D341Med (cell line): ENCODE measurements at places on chromosomes 5 and 9.
A peak's percentile ranks its signal among the peaks of the same experiment; 100 is the strongest.

DNA sequence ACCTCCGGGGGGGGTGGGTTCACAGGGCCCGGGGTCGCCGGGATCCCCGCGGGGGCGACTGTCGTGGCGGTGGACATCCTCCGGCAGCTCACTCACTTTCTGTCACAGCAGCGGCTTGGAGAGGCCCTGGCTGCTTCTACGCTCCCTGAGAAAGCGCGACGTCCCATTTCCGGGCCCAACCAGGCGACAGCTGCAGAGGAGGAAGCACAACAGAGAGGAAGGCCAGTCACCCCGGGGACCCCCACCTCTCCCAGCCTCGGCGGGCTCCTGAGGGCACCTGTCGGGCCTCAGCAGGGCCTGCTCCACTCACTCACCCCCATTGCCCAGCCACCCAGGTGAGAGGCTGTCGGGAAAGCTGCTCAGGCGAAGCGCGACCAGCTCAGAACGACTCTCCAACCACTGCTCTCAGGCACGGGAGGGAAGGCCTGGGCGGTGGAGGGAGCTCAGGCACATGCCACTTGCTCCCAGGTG is 14.4 kb downstream of the BRD3 start:
- no peak for DNase-seq

DNA sequence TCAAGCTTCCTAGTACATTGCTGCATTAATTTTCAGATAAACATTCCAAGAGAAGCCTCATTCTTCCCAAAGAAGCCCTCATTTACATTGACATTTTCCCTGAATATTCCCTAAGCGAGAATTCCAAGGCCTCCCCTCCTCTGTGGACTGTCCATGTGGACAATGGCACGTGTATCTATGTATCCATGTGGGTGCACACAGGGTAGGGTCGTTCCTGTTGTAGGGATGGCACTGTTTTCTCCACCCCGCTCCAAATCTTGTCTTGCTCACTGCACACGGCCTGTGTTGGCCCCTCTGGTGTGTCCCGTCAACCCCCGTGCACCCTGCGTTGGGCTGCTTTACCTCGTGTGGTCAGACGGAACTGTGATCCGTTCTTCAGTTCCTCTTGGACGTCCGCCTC is 104.7 kb upstream of the IRX2 start:
- DNase-seq: no peak

GRCh38 chr5:55432549-55432948 is 102.2 kb downstream of the PLPP1 start:
- no peak for DNase-seq

DNA sequence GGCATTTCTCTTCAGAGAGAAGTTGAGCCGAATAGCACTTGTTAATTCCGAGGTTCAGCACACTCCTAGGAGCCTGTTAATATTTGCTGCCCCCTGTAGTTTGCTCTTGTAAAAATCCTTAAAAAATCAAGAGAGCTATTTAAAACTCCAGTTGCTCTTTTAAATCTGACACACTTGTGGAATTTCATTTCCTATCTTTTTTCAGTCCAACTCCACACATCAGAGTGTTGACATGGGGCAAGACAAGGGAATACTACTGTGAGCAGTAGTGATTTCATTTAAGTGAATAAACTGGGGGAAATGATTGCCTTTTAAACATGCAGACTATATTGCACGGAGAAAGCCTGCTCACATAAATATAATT is 1096.3 kb upstream of the DMAC1 start:
- DNase-seq: peak; percentile 52

DNA sequence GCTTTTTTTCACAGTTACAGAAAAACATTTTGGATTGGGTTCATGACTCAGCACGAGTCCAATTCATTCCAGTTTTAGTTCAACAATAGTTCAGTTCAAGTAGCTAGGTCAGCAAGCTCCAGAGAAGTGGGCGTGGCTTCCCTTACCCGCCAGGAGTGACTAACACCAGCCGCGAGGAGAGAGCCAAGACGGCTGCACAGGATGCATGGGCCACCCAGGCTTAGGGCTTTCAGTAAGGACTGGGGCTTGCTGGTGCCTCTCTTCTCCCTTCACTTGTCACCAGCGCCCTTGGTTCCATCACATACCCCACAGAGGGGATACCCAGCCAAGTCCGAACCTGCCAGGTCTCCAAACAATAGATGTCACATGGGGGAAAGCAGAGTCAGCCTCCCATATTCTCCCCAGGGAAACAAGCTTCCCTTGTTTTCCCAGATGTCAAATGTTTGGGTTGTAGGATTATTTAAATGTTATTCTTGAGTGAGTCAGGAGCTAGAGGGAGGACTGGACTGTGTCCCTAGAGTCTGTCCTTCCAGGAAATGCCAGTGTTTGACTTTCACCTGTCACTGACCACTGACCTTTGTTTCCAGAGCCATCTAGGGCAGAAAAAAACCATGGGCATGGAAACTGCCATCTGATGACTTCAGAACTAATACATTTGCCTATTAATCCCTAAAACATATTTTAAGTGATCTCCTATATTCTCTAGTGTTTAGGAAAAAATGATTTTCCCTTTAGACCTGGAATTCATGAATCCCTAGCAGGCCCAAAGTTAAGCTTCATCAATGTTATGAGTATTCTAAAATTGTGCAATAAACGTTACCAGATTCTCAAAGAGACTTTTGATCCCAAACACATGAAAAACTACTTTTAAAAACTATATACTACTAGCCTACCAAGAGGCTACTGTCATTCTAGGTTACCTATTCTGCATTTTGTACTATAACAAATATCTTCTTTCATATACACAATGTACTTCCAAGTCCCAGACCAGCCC is 51.9 kb downstream of the NIPAL4 start:
- DNase-seq: no peak

DNA sequence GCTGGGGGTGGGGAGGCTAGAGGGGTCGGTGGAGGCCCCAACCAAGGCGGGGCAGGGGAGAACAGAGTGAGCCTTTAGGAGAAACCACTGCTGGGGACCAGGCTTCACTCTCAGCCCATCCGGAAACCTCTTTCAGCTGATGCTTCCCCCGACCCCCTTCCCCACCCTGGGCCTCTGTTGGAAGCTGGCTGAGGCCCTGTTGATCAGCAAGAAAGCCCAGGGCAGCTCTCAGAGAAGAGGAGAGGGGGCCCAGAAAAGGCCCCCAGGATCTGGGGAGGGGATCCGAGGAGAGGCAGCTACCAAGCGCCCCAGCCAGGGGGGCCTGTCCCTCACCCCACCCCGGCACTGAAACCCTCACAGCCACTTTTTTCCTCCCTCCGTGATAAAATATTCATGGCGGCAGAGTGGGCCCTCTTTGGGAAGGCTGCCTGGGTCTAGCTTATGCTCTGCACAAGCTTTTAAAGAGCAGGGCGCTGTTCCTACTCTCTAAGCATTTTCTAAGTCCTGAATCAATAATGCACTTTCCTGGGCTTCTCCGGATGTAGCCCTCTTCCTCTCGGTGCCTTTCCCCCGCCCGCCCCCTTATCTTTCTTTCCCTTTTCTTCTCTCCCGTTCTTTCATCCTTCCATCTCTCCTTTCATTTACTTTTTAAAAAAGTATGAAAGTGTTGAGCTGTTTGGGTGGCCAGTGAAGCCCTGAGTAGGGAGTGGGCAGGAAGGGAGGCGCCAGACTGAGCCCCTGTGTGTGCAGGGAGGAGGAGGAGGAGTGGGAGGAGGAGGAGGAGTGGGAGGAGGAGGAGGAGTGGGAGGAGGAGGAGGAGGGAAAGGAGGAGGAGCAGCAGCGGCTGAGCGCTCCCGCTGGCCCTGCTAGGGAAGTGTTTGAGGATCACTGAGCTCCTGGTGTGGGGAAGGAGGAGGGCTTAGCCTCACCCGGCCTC is 23.5 kb downstream of the NTNG2 start:
- DNase-seq: no peak

- DNase-seq: no peak
Measured at GRCh38 chr9:132367613-132368313, 13.0 kb upstream of the SETX start.

DNA sequence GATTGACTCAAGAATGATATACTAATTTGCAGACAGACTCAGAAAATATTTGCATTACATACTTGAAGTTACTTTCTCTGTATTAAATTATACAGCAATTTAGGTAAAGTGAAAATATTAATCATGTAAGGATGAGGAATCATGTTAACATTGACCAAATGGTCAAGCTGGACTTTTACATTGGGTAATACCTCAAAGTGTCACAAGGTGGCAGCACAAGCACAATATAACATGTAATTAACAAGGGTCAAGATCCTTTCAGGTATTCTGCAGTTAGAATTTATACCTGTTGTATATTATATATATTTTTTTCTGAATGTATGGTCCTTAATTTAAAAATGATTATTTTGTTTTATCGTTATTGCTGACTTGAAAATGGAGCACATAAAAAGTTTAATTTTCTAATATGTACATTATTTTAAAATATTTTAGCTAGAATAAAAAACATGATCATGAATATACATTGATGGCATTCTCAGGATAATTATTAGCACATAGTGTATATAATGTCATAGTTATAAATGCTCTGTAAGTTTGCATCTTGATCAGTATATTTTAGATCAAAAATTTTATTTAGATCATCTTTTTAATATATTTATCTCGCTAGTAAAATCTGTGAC is 8.6 kb downstream of the HAPLN1 start:
- no peak for DNase-seq

DNA sequence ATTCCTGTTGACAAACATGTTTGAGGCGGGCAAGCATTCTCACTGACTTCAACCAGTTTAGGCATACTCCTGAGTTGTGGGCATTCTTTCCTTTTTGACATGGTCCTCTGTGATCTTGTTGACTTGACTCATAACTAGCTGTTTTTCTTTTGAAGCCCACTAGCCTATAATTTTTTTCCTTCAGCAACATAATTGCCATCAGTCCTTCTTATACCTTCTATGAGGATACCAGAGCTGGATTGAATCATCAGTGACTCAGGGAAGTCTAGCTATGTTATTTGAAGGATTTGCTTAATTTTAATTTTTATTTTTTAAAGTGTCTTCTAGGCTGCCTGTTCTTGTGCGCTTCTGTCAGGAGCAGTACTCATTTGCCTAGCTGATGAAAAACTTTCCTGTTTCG is 259.5 kb downstream of the NR3C1 start:
- no peak for DNase-seq

GRCh38 chr9:93013856-93014582 is 44.5 kb upstream of the SUSD3 start:
- DNase-seq: peak; percentile 15

GRCh38 chr9:132703336-132703735 is 33.1 kb downstream of the GTF3C4 start:
- DNase-seq: no peak

DNA sequence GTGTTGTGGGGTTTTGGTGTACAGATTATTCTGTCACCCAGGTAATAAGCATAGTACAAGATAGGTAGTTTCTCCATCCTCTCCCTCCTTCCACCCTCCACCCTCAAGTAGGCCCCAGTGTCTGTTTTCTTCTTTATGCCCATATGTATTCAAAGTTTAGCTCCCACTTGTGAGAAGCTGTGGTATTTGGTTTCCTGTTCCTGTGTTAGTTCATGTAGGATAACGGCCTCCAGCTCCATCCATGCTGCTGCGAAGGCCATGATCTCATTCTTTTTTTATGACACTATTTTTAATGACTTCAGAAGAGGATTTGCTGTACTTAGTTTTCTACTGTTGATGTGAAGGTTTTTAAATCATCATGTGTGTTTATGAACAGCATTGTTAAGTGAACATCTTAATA is 11.9 kb downstream of the CCDC180 start:
- no peak for DNase-seq

DNA sequence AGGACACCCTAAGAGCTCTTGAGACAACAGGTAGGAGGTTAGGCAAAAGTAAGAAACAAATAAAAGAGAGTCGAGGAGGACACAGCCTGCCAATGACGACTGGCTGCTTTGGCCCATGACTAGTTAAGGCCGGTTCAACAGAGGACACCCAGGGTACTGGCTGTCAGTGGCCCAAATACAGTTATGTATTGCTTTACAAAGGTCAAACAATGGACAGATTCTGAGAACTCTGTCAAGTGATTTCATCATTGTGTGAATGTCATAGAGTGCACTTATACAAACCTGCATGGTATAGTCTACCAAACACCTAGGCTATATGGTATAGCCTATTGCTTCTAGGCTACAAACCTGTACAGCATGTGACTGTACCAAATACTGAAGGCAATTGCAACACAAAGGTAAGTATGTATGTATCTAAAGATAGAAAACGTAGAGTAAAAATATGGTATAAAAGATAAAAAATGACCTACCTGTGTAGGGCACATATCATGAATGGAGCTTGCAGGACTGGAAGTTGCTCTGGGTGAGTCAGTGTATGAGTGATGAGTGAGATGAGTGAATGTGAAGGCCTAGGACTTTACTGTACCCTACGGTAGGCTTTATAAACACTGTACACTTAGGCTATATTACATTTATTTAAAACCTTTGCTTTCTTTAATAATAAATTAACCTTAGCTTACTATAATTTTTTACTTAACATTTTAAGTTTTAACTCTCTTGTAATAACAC is 6.5 kb upstream of the FAM81B start:
- DNase-seq: no peak

DNA sequence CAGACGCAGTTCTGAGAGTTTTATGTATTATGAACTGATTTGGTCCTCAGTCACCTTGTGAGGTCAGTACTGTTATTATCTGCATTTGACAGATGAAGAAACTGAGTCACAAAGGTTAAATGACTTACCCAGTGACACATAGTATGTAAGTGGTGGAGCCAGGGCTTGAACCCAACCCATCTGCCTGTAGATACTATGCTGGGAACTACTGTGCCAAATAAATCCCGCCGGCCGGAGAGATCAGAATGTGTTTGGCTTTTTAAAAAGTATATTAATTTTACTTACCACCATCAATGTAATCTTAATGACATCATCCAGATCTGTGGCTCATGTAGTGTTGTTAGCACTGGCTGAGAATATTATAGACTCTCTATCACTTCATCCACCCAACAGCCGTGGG is 80.8 kb downstream of the ZNF618 start:
- DNase-seq: no peak

GRCh38 chr5:157148734-157149615 is 6.3 kb upstream of the MED7 start:
- peak; percentile 71 for DNase-seq

DNA sequence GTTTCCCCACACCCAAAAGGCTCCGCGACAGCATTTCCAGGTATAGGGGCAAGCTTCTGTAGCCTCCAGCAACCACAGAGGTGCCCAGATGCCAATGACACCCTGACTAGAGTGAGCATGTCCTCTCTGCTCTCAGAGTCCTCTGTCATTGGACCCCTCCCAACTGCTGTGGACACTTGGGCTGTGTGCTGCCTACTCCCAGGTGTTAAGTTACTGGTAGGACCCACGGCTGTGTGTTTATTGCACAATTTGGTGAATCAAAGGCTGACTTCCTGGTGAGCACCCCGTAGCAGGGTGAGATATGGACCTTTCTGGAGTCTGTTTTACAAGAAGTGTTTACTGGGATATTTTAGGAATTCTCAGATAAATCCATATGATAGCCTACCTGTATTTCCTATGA is 36.0 kb downstream of the SH3GL2 start:
- no peak for DNase-seq
